ENCODE measurements at places on chromosomes 6 and 20.

GRCh38 chr20:44057698-44058675, 129.0 kb downstream of the JPH2 start:
- DNase-seq: no peak

DNA sequence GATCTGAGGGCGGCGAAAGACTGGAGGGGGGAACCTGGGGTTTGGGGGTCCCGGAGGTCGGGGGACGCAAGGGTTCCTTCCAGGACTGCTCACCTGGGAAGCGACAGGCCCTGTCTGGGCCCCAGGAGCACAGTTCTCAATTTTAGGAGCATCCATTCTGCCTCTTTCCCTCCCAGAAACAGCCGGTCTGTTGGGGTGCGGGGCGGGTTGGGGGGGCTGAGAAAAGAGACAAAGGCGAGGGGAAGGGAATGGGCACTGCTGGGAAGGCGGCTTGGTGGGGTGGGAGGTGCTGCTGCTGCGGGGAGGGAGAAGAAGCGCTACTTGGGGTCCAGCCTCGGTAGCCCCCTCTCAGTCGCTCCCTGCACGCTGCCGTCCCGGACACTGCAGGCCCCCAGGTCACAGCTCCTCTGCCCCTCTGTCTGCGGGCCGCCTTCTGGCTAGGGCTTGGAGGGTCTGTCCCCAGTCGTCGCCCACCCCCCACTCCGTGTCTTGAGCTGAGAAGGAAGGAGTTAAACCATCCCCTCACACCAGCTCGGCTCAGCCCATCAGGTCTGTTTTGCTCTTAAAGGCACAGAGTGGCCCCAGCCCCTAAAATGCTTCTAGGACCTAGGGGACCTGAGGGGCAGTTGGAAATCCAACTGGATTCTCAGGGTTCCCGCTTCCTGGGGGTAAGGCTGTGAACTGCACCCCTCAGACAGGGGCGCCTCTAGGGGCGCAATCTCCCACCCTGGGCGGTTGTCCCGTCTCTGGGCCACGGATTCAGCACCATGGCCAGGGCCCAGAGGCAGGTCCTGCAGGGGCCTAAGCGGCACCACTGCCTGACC, 690 bp downstream of the GDAP1L1 start:
- DNase-seq: peak; percentile 43

DNA sequence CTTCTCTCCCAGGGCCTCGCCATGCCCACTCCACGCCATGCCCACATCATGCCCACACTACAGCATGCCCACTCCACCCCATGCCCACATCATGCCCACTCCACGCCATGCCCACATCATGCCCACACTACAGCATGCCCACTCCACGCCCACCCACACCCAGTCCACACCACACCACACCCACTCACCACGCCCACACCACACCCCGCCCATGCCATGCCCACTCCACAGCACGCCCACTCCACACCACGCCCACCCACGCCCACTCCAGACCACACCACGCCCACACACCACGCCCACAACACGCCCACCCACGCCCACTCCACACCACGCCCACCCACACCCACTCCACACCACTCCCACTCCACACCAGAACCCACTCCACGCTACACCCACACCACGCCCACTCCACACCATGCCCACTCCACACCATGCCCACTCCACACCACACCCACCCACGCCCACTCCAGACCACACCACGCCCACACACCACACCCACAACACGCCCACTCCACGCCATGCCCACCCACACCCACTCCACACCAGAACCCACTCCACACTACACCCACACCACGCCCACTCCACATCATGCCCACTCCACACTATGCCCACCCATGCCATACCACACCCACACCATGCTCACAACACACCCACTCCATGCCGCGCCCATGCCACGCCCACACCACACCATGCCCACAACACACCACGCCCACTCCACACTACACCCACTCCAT, 88.6 kb downstream of the ERMARD start:
- no peak for DNase-seq

DNA sequence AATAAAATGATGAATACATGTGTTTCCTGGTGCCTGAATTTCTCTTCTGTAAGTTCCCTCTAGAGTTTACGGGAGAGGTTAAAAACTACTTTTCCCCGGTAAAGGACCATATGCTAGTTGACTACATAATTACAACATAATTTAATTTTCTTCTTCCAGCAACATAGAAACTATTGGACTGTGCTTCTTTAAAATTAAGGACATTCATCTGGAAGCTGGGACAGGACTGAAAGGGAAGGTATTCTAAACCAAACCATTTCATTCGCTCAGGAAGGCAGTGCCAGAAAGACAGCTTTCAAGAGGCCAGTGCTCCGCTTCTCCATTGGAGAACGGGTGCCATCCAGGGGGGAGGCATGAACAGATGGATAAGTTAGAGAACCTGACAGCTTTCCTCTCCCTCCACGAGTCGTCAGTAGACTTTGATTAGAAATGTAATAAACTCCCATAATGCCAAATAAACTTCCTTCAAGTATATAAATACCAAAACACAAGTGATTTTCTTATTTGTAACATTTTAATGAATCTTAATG, 458.0 kb upstream of the SOX4 start:
- DNase-seq: no peak

- no peak for DNase-seq
Measured at GRCh38 chr6:1136827-1137226, 175.1 kb upstream of the FOXQ1 start.

DNA sequence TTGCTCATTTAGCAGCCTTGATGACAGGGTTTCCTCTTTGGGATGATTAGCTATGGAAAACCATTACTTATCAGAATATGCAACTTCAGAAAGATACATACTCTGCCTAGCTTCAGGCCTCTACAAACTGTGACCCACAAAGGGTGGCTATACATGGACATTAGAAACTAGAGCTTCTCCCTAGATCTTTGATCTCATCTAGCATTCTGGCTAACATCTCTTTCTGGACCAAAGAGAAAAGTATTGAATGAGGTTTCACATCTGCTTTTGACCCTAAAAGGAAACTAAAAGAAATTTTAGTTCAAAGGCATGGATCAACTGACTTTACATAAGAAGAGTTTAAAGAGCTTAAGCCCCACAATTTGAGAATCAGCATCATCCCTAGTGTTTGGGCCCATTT, 12.4 kb upstream of the HMGN3 start:
- no peak for DNase-seq

DNA sequence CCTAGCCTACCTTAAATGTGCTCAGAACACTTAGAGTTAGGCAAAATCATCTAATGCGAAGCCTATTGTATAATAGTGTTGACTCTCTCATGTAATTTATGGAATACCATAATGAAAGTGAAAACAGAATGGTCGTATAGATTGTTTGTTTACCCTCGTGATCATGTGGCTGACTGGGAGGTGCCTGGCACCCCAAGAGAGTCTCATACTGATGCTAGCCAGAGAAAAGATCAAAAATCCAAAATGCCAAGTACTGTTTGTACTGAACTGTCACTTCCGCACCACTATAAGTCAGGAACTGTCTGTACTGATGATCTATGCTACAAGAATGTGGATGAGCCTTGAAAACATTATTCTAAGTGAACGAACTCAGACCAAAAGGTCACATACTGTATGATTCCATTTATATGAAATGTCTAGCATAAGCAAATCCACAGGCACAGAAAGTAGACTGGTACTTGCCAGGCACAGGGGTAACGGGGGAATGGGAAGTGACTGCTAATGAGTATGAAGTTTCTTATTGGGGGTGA, 22.4 kb downstream of the ZMYND8 start:
- no peak for DNase-seq

DNA sequence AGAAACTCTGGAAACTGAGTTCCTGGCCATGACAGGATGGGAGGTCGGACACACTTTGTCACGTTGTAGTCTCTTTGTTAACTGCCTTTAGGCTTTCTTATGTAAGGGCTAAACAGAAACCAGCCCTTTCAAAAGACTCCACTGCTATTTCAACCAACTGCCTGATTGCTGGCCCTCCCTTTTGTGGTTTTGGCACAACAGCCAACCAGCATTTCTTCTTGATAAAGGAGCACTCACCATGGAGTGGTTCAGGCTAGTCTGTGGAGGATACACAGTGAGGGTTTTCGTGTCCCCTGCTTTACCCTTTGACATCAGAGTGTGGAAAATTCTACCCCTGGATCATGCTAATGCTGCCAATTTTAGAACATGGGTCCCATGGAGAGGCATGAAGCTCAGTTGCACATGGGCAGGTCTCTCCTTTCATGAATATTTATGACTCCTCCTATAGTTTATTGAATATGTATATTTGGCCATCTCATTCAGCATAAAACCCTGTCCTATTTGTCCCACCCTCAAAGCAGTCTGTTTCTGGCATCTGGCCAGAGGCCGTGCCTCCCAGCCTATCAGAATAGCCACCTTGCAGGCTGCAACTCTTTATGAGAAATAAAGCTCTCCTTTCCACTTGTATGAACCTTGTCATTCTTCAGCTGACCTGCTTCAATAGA, 148.3 kb downstream of the HS3ST5 start:
- DNase-seq: no peak

DNA sequence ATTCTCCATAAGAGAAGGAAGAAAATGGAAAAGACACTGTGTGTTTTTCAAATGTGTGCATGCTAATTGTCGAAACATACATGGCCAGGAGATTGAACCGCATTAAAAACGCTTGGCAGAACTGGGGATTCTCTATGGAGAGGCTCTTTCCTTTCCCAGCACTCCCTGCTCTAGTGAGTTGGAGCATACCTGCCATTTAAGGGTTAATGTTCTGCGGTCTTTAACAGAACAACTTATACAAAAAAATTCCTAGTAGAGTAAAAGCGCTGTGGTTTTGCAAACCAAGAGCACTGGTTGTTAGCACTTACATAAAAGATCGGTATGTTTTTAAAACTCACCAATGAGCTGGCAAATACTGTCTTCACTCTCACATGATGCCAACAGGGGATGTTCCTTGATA, 1.5 kb downstream of the TAGAP start:
- peak; percentile 76 for DNase-seq

GRCh38 chr20:45771182-45771759, 20.4 kb downstream of the WFDC3 start:
- DNase-seq: peak; percentile 84

DNA sequence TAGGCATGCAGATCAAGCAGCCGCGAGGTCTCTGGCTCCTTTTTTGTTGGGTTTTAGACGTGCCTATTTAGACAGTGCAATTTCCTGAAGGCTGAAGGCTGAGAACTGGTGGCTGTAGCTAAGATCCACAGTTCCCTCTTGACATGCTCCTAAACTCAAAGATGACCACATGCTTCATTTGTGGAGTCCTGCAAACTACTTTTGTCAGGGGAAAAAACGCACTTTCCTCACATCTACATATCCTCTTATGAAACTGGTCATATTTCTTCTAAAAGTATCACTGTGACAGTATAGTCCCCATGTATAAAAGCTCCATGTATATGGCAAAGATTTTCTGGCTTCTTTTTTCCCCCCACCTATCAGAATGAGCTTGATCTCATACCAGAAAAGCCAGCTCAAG, 30.7 kb downstream of the LYRM4 start:
- no peak for DNase-seq

- DNase-seq: no peak
Measured at GRCh38 chr6:90681863-90682262, 95.0 kb upstream of the MAP3K7 start.
